Activated CD4-positive, alpha-beta T cell treated with anti-CD3 and anti-CD28 coated beads for 48 hours (primary cell): ENCODE measurements at places on chromosomes 1 and 21.
A peak's percentile ranks its signal among the peaks of the same experiment; 100 is the strongest.

GRCh38 chr1:13893409-13893821 lies 193.4 kb downstream of the PRDM2 start:
- no peak for DNase-seq

DNA sequence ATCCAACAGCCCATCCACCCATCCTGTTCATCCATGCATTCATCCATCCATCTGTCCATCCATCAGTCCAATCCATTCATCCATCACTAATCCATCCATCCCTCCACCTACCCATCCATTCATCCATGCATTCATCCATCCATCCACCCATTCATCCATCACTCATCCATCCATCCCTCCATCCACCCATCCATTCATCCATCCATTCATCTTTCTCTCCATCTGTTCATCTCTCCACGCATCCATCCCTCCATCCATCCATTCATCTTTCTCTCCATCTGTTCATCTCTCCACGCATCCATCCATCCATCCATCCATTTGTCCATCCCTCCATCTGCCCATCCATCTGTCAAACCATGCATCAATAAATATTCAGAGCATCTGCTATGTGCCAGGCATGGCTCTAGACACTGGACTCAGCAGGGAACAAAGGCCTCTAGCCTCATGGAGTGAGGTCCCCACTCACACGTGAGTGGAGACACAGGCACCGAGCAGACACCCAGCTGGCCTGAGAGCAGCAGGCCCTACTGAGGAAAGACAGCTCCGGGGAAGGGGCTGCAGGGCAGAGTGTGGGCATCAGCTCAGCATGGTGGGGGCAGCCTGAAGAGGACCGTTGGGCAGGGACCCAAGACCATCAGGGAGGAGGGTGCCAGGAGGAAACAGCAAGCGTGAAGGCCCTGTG lies 9.6 kb downstream of the KRTAP10-1 start:
- DNase-seq, result no peak

DNA sequence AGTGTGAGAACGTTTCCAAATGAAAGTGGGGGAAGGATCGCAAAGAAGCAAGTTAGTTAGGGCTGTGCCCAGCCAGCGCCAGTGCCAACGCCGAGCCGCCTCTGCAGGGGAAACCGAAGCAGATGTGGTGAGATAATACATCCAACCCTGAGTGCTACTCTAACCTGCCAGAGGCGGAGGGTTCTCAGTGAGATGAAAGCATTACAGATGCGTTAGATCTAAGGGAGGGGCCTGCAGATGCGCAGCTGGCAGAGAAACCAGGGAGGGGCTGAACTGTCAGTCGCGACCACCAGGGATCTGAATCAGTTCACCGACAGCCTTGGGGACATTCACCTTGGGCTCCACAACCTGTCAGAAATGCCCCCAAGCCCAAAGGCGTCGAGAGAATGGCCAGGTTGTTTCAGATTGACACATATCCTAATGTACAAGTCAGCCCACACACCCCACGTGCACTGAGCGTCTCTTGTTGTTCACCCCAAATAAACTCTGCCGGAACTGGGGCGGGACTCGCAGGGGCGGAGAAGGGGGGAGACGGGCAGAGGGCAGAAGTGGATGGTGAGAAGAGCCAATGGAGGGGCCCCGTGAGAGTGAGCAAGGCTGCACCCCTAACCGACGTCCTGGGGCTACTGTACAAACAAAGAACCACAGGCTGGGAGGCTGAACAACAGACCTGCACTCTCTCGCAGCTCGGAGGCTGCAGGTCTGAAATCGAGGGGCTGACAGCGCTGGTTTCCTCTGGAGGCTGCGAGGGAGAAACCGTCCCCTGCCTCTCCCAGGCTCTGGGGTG lies 8.7 kb upstream of the UMODL1 start:
- DNase-seq, result peak; percentile 80

- no peak for DNase-seq
These were observed 19.3 kb upstream of the ADARB1 start for GRCh38 chr21:45054927-45055612.

- DNase-seq, result peak; percentile 53
These were observed 14.8 kb upstream of the PIGM start for GRCh38 chr1:160046494-160047110.

GRCh38 chr1:150615346-150616201 lies 13.8 kb downstream of the ENSA start:
- peak; percentile 32 for DNase-seq

DNA sequence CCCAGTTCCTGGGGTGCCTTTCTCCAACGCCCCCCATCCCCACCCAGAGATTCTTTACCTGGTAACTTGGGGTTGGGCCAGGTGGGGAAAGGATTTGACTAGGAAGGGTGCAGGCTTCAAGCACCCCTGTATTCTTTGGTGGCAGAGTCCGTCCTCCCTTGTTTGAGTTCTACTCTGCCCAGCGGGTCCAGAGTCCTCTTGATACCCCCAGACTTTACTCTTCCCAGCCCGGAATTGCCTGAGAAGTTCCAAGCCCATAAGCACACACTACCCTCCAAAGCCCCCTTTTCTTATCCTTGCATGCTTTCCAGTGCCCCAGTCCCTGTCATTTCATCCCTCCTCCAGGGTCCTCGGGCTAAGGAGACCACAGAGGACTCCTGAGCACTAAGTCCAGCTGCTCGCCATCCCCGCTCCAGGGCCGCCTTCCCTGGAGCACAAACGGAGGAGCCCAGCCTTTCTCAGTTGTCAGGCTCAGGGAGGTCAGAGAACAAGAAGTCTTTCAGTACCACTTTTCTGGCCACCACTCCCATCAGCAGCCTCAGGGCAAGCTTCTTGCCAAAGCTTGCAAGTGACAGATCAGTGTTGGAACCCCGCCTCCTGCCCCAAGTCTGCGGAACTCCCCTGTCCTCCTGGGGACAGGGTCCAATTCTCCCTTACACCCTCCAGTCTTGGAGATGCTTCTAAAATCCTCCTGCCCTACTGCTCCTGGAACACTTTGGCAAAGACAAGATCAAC lies 12.2 kb downstream of the SLC45A3 start:
- no peak for DNase-seq

DNA sequence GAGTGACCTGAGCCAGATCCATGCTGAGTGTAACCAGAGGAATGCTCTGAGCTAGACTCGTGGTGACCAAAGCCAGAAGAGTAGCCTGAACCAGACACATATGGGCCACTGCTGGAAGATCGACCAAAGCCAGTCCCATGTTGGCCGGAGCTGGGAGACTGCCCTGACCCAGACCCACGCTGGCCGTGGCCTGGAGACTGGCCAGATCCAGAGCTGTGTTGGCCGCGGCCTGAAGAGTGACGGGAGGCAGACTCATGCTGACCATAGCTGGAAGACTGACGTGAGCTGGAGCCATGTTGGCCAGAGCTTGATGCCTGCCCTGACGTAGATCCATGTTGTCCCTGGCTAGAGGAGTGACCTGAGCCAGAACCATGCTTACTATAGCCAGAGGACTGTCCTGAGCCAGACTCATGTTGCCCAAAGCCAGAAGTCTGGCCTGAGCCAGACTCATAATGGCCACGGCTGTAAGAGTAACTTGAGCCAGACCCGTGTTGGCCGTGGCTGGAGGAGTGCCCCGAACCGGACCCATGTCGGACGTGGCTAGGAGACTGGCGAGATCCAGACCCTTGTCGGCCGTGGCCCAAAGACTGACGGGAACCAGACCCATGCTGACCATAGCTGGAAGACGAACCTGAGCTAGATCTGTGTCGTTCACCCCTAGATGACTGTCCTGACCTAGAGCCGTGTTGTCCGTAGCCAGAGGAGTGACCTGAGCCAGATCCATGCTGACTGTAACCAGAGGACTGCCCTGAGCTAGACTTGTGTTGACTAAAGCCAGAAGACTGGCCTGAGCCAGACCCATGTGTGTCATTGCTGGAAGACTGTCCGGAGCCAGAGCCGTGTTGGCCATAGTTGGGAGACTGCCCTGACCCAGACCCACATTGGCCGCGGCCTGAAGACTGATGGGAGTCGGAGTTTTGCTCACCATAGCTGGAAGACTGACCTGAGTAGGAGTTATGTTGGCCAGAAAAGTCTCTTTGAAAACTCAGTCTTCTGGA lies 3.5 kb downstream of the HRNR start:
- DNase-seq, result no peak

DNA sequence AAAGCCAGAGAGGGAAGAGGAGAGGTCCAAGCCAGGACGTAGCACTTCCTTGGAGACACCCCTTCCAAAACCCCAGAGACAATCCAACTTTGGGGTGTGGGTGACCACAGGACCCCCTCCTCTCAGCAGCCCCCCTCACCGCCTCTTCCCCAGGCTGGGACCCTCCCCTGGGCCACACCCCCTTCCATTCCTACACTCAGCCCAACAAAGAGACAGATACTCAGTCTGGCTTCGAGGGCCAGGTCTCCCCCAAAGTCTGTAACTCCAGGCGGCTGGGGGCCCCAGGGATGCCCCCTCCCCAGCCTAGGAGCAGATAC lies 1.4 kb downstream of the MEX3A start:
- DNase-seq, result no peak

DNA sequence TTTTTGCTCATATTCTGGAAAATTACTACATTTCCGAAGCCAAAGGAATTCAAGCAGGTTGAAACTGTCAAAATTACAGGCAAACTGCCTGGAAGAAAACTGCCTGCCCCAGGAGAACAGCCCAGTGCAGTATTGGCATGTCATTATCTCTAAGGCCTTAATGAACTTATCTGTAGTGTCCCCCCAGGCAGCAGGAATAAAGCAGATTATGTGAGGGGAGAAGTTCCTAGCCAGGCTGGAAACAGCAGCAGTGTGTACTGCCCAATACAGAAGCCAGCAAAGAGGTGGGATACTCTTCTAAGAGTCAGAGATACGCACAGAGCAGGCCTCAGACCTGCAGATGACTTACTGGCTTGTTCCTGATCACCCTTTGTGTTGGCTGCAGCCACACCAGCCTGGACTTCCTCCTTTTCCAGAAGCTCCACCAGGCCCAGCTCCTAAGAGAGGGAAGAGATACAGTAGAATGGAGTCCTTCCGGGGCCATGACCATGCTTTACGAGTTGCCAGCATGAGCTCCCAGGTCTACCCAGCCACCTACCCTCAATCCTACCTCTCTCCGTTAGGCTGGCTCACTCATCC lies 11.7 kb downstream of the IQGAP3 start:
- DNase-seq, result no peak

DNA sequence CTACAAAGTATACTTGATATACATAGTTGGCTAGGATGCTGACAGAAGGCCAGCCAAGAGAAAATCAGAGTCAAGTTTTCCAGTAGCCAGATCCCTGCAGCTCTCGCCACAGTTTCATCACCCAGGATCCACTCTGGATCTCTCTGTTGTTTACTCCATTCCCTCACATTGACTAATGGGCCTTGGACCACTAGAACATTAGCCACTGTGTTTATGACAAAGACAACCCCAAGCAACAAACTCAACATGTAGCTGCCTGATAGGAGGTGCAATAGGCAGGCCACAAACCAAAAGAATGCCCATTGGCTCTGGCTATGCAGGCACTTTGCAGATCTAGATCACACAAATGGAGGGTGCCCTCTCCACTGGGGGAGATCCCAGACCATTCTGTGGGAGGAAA lies 44.2 kb downstream of the ARHGEF11 start:
- DNase-seq, result no peak

- DNase-seq, result no peak
These were observed 3.8 kb downstream of the LAMC1 start for GRCh38 chr1:183027031-183027430.

DNA sequence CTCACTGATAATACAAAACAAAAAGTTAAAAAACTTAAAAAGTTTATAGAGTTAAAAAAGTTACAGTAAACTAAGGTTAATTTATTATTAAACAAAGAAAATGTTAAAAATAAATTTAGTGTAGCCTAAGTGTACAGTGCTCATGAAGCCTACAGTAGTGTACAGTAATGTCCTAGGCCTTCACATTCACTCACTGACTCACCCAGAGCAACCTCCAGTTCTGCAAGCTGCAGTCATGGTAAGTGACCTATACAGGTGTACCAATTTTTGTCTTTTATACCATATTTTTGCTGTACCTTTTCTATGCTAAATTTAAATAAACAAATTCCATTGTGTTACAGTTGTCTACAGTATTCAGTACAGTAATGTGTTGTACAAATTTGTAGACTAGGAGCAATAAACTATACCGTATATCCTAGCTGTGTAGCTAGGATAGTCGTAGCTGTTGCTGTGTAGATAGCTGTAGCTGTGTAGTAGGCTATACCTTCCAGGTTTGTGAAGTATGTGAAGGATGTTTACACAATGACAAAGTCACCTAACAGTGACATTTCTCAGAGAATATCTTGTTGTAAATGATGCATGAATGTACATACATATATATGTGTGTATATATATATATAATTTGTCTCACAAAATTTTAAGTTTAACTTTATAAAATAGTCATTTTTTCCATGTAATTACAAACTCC lies 140.2 kb downstream of the TGFB2 start:
- DNase-seq, result no peak

DNA sequence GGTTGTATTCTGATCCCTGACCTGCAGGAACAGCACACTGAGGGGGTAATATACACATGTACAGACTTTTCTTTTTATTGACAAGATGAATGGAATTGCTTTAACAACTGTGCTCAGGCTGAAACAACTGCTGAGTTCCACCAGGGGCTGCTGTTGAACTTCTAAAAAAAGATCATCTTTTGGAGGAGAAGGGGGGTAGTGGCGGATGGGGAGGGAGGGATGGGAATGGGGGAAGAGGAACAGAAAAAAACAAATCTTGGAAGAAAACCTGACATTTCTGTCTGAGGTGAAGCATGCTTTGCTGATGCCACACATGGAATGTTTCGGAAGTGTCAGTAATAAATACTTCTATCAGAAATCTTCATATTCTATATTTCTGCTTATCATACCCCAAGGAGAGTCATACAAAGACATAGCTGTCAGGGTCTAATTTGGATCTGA lies 75.0 kb downstream of the RWDD3 start:
- DNase-seq, result no peak

DNA sequence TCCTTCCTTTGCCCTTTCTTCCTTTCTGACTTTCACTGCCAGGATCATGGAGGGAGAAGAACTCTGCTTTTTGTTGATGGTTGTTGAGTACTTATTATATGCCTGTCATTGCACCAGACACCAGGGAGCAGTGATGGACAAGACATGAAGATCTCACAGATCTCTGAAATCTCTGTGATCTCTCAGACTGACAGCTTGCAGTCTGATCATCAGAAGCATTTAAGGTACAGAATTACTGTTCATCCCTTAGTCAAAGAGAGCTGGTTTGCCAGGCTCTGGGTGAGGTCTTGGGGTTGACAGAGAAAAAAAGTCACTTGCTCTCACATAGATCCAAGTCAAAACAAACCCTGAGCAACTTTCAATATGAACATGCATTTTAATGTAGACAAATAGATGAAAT lies 299.5 kb upstream of the FMN2 start:
- DNase-seq, result peak; percentile 36
